ENCODE measurements at places on chromosomes 1 and 21. TPM values are rescaled to one million over a fixed set of nuclear protein-coding genes. Genes with fewer than 3 reads are reported as not detected.

The CNTN2 gene
- total RNA-seq: not detected

The RAD54L gene
- total RNA-seq: not detected

The OBSCN gene
- total RNA-seq: 3.7 TPM

The NHLH1 gene
- total RNA-seq: 0.42 TPM

The MCL1 gene
- total RNA-seq: 697 TPM

The BTG2 gene
- 178 TPM for total RNA-seq

The PRRX1 gene
- total RNA-seq: 46.2 TPM

The UTP25 gene
- 7.3 TPM for total RNA-seq

The GNAT2 gene
- total RNA-seq: not detected

The SLFNL1 gene
- 0.22 TPM for total RNA-seq

The VANGL2 gene
- total RNA-seq: 1.7 TPM

The HIVEP3 gene
- total RNA-seq: 19.9 TPM

The ILDR2 gene
- total RNA-seq: 0.29 TPM

The G0S2 gene
- total RNA-seq: 2,798 TPM

The VSIG8 gene
- total RNA-seq: not detected

The ANKRD34A gene
- 0.74 TPM for total RNA-seq

The KIRREL1 gene
- total RNA-seq: 99.8 TPM

The IGSF21 gene
- total RNA-seq: 2.6 TPM

The ORC1 gene
- total RNA-seq: 0.35 TPM

The NPR1 gene
- 156 TPM for total RNA-seq

The OR2T33 gene
- not detected for total RNA-seq

The RSPH1 gene
- total RNA-seq: 0.22 TPM

The IFNGR2 gene
- 150 TPM for total RNA-seq

The OLIG2 gene
- total RNA-seq: not detected

The SYCP1 gene
- total RNA-seq: not detected

The RHD gene
- not detected for total RNA-seq

The CYYR1 gene
- total RNA-seq: 26.0 TPM

The EPHA2 gene
- 17.6 TPM for total RNA-seq

The UBXN10 gene
- 0.29 TPM for total RNA-seq

The FAM72D gene
- not detected for total RNA-seq

All from mesenteric fat pad (tissue), 1 donor.